ENCODE measurements at places on chromosomes 1 and 21.

GRCh38 chr1:180265871-180266270 is 35.8 kb downstream of the LHX4 start:
- no peak for DNase-seq

- DNase-seq: peak; percentile 48
These were observed 16.6 kb upstream of the CACYBP start for GRCh38 chr1:174982971-174983689.

GRCh38 chr1:167280912-167281311 is 60.2 kb downstream of the POU2F1 start:
- DNase-seq: no peak

GRCh38 chr1:84772428-84772943 is 82.2 kb upstream of the SSX2IP start:
- DNase-seq: peak; percentile 52

- no peak for DNase-seq
These were observed 40.9 kb downstream of the SMYD2 start for GRCh38 chr1:214321705-214322453.

GRCh38 chr1:116671072-116671760 is 3.7 kb upstream of the IGSF3 start:
- no peak for DNase-seq

Data from effector CD4-positive, alpha-beta T cell (primary cell).